ENCODE measurements at places on chromosomes 2 and 18.

GRCh38 chr18:63831080-63831788, 56.0 kb downstream of the SERPINB7 start:
- no peak for DNase-seq

DNA sequence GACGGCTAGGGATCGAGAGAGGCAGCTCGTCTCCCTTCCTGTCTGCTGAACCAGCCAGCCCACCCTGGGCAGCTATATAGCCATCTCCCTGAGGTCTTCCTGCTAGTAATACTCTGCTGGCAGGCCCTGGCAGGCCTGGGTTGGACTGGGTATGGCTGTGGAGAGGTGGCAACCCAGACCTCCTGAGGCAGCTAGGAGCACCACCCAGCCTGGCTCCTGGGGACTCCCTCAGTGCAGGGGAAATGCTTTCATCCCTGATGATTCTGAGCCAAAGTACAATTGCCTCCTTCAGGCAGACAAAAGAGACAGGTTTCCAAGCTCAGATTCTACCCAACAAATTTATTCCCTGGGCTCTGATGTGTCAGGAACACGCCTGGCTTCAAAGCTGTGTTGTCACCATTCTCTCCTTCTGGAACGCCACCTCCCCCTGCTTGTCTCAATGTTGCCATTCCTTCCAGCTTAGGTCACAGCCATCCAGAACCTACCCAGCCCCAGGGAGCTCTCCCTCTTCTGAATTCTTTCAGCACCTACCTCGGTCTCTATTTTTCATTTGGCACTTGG, 4.7 kb upstream of the DNAJB2 start:
- DNase-seq = no peak

DNA sequence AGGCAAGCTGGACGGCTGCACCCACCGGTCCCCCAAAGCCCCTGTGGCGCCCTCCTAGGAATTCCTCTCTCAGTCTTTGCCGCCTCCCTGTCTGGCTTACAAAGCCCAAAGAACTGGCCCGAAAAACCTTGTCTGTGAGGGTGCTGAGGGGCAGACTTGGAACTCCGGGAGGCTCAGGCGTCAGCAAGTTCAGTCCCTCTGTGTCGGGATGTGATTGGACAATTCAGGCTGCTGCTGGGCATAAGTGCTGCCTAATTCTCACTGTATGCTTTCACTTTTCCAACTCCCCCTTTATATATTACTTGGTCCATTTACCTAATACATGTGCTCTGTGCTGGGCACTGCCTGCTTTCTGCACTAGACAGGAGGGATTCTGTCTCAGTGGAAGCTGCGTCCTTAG, 20.3 kb upstream of the SH3RF3 start:
- DNase-seq = no peak

DNA sequence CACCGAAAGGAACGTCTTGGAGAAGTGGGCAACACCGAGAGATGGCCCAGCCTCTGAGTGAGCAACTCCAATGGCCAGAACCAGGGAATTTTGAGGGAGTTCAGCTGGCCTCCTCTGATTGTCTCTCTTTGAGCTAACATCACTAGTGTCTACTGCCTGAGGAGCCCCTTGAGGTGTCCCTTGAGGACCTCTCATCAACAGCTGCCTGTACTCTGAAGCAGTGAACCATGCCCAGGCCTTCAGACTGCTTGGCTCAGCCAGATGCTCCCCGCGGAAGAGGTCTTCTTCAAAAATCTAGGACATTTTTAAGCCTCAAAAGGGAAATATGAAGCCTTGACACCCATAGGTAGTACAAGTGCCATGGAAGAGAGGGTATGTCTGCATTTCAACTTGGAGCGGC, 430.4 kb downstream of the TXNL1 start:
- no peak for DNase-seq

DNA sequence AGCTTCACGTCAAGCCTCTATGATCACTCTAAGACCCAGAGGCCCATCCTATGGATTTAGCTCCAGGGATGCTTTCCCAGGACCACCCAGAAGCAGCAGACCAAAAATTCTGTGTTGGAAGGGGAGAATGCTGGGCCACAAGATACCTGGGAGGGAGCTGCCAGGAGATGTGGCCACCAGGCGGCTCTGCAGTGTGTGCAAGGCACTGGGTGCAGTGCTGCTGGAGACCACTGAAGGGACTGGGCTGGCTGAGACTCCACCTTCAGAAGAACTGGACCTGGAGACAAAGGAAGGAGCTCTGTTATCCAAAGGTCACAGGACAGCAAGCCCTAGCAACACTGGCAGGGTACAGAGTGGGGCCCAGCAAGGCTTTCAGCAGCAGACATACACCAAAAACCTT, 34.0 kb downstream of the KANSL3 start:
- DNase-seq = no peak

- DNase-seq = no peak
Observed at GRCh38 chr2:85324639-85325465, 2.9 kb downstream of the TGOLN2 start.

GRCh38 chr18:23357996-23358594, 95.0 kb upstream of the RIOK3 start:
- DNase-seq = peak; percentile 76

DNA sequence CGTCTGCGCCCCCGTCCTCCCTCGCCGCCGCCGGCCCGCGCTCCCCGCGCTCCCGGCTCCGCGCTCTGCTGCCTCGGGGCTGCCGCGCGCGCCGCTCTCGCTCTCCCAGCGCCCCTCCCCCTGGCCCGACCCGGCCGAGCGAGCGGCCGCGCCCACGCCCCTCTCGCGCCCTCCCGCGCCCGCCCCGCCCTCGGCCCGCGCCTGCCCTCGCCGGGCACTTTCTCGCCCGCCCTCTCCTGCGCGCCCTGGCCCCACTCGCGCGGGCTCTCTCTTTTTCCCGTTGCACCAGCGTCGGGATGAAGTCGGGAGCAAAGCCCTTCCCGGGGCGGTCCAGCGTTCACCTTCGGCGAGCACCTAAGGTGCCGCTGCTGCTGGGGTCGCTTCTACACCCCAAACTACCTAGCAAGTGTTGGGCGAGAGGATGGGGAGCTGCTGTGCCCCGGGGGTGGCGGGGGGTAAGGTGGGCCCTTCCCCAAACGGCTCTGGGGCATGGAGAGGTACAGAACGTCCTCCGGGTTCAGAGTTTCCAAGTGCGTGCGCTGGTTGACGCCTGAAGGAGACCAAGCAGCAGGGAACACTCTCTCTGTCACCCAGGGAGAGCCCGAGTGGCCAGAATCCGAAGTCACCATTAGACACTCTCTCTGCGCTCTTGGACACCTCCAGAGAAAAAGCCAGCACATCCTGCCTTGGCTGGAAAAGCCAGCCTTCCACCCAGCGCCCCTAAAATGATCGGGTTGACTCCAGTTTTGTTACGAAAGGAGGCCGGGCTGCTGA, at the start of gene COLEC12:
TSS of gene COLEC12 (minus strand) at position 70 of the 774 bp plus-strand sequence. CDS start 187 bp downstream, outside the sequence.
- peak; percentile 34 for DNase-seq

GRCh38 chr18:34807106-34807796, 97.2 kb downstream of the DTNA start:
- DNase-seq = no peak

DNA sequence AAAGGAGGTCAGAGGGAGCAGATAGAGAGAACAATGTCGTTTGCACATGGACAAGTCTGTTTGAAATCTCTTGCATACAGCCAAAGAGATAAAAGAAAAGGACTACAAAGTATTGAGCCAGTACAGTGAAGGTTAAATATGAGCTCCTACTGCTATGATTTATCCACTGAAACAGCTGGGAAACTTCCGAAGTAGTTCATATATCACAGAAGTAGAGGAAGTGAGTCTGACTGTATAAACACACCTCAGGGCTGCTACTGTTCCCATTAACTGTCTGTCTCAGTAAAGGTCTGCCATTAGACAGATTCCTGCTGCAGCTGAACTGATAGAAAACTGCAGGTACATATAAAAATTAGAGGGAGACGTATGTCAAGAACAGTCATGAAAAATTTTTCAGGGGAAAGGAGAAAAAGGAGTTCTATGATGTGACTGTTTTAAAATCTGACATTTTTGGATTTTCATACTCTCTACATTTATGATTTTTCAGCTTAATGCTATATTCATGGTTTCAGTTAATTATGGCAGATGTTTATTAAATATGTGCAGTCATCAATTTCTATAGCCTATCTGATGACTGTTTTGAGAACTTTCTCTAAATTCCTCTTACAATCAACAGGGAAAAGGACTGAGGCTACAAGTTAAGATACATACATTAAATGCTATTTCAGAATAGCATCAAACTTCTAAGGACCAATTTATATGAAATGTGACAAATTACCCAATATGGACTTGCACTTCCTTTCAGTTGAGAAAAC, 364.7 kb downstream of the ERBB4 start:
- DNase-seq = no peak

DNA sequence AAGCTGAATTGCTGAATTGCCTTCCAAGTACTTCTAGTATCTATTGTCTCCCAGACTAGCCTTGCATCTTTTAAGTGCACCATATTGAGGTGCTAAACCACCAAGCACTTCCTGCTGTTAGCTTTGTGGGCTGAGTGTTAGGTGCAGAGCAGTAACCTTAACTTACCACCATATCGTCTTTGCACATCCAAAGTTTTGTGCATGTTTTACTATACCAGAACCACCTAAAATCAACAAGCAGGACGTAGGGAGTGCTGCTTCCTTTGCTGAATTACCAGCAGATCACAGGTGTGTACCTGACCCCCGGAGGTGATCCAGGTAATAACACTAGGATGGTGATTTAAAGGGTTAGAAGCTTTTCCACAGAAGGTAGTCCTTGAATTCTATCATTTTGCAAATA, 359.9 kb upstream of the HNRNPA3 start:
- no peak for DNase-seq

DNA sequence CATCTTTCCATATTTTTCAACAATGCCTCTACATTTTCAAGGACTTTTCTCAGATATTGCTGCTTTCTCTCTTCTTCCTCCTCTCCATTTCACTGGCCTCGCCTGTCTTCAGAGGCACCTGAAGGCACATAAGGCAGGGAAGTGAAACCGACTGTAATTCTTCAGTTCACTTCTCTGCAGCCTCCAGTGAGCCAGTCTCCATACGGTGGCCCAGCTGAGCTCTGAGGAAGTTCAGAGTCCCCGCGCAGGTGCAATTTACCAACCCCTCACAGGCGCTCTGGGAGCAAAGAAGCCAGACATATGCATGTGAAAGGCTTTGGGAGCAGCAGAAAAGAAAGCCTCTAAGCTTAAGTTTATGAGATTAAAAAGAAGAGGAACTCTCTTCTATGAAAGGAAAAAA, 12.4 kb downstream of the KLHL14 start:
- DNase-seq = no peak

DNA sequence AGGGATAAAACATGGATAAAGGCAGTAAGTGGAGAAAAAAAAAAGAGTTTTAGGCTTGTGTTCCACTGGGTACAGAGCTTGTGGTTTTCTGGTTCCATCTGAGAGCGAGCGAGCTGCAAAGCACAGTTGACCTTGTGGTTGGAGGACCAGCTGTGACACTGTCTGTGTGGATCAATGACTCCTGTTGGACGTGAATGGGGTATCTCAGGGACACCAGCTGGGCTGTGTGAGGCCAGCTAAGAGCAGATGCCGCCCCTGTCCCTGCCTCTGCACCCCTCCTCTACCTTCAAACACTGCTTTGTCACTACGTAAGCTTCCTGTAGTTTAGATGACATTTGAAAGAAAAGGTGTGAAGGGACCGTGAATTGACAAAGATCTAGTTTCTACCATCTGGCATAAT, 67.8 kb downstream of the QPCT start:
- no peak for DNase-seq

DNA sequence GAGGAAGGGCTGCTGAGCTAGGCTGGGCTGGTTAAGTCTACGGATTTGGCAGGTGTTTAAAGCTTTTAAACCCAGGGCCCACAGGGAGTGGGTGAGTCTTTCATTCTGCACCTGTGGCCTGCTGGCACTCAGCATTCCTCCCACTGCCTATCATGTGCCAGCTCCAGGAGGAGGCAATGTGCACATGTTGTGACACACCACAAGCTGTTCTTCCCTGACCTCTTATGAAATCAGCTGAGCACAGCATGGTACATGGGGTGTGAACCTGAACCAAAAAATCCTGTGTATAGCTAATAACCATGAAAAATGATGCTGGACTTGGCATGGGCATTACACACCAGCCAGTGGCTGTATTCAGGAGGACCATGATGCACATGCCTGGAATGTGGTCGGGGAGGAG, 297.9 kb upstream of the MMADHC start:
- DNase-seq = peak; percentile 53

DNA sequence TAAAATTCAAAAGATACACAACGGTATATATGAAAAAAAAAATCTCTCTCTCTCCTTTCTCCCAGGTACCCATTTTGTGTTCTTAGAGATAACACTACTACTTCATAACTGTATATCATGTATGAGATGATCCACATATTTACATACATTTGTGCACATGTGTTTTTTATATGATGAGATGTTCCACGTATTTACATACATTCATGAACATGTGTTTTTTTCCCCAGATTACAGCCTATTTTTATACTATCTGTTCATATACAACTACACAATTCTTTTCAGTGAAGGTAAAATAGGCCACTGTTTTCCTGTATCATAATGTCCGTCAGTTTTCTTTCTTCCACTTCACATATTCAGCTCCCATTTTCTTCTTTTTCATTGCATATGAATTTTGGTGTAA, 808.9 kb downstream of the LRRTM4 start:
- no peak for DNase-seq

DNA sequence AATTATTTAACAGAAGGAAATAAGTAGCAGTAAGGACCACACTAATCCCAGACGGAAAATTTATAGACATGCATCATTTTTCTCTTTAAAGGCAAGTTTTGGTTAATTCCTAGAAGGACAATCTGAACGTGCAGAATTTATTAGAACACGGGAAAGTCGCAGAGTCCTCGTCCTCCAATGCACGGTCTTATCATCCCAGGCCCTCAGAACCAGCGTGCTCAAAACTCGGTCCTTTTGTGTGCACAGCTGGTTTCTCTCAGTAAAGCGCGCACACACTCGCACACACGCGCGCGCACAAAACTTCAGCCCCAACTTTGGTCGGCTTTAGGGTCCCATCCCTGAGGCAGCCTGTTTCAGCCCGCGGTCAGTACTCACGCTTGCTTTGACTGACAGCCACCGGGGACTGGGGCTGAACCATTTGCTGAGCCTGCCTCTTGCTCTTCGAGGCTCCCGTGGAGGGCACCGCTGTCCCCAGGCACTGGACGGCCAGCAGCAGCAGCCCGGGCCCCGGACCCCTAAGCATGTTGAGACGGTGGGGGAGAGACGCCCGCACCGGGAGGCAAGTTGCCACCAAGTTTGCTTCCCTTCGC, 493 bp downstream of the FN1 start:
- DNase-seq = no peak

GRCh38 chr2:39494784-39495251, 57.7 kb upstream of the MAP4K3 start:
- DNase-seq = no peak

DNA sequence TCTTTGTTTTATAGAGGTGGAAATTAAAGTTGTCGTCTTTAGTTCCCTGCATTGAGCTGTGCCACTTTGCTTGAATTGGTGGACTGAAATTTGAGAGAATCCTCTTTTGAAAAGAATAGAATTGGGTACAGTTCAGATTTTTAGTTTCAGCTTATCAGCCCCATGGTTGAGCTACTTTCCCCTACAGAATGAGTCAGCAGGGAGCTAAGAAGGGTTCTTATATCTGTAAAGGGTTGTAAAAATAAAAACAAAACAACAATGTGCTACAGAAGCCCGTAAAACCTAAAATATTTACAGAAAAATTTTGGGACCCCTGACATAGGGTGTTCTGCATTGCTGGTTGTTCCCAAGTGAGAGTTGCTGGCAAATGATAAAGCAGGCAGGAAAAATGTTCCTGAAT, 12.6 kb downstream of the SLC20A1 start:
- no peak for DNase-seq

- DNase-seq = peak; percentile 59
Observed at GRCh38 chr2:165203689-165204559, at the start of gene SCN3A. Gene SCN3A (minus strand): TSS chr2:165204050. CDS start chr2:165176394, 27,656 bp downstream.

- no peak for DNase-seq
Observed at GRCh38 chr2:174633623-174633930, 36.0 kb upstream of the WIPF1 start.

Data from Ammon's horn (tissue), 1 donor.